ENCODE measurements at places on chromosomes 4 and X.

DNA sequence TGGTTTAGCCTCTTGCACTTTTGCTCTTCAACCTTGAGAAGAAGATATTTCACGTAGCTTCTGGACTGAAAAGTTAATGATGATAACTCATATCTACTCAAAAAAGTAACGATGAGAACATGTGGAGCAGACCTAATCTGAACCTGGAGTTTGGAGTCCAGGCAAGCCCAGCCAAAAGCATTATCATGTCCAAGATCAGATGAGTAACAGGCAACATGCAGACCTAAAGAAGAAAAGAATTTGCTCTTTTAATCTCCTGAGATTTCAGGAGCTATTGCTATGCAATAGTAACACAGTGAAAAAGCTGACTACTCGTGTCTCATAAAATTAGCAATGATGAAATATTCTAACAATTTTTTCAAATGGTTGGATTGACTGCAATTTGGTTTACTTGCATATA is 21.8 kb upstream of the PPA2 start:
- DNase-seq: no peak

GRCh38 chr4:55175779-55176231 is 50.4 kb upstream of the KDR start:
- DNase-seq: peak; percentile 73

DNA sequence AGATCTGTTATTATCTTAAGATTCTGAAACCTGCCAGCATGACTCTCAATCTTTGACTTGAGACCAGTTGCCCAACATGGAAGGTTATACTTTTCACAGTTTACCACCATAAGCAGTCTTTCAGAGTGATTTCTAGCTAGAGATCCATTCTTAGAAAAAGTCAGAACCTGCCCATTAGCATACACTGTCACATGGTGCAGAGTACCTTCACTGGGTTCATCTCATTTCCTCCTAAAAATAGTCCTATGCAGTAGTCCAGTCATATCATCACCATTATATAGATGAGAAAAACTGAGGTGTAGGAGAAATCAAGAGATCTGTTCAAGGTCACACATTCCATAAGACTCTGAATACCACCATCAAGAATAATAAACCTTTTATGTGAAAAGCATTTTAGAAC is 153.6 kb downstream of the AR start:
- no peak for DNase-seq

DNA sequence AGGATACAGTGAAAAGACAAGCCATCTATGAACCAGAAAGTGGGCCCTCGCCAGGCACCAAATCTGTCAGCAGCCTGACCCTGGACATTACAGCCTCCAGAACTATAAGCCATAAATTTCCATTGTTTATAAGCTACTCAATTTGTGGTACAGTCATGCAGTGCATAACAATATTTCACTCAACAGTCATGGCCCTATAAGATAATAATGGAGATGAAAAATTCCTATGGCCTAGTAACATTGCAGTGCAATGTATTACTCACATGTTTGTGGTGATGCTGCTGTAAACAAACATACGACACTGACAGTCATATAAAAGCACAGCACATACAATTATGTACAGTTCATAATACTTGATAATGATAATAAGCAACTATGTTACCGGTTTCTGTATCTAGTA is 17.1 kb upstream of the TLR1 start:
- no peak for DNase-seq

DNA sequence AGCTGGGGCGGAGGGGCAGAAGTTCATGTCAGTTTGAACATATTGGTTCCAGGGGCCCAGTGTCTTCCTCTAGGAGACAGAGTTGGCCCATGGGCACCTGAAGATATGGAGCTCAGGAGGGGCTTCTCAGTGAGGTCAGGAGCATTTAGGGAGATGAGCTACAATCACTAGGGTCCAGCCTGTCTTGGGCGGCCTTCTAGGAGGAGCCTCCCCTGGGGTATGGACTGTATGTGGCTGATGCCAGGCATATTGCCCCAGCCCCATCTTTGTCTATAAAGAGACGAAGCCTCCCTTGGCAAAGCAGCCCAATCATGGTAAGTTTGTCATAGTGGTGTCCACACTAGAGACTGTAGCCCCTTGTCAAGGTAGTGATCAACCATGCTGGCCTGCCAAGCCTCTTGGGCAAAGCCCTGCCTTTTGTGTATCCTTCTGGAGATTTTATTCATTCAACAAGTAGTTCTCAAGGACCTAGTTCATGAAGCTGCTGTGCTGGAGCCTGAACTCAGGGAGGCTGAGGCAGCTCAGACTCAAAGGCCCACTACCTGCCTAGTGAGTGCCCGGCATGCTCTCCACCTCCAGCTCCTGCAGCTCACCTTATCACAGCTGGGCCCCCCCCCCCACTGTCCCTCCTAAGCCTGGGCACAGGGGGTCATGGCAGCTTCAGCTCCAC is 5.4 kb upstream of the CNGA2 start:
- no peak for DNase-seq

GRCh38 chr4:48193921-48194468 is 59.9 kb upstream of the TXK start:
- no peak for DNase-seq

GRCh38 chr4:138405934-138406567 is 163.9 kb upstream of the SLC7A11 start:
- no peak for DNase-seq

- DNase-seq: peak; percentile 78
Observed at GRCh38 chrX:2690856-2691542, at the start of gene CD99. CD99 (plus strand) TSS chrX:2691295; CDS start chrX:2691361, 66 bp downstream.

DNA sequence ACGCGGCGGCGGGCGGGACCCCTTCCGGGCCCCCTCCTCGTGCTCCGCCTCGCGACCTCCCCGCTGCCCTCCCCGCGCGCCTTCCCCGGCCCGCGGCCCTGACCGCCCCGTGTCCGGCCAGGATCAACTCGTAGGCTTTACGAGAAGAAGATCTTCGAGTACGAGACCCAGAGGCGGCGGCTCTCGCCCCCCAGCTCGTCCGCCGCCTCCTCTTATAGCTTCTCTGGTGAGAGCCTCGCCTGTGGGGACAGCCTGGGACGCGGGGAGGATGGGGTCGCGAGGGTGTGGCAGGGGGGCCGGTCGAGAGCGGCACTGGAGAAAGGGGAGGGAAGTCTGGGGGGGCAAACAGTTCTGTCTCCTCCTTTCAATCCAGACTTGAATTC is 465 bp downstream of the EMD start:
- no peak for DNase-seq

GRCh38 chrX:93741811-93742210 is 67.8 kb downstream of the FAM133A start:
- DNase-seq: no peak

GRCh38 chrX:152926923-152927322 is 29.1 kb downstream of the ZNF185 start:
- DNase-seq: no peak

- no peak for DNase-seq
Observed at GRCh38 chr4:150038335-150039076, 39.7 kb upstream of the DCLK2 start.

- DNase-seq: no peak
Observed at GRCh38 chr4:20813700-20814099, 113.4 kb downstream of the PACRGL start.

- no peak for DNase-seq
Observed at GRCh38 chrX:142040906-142041305, 137.2 kb downstream of the MAGEC1 start.

GRCh38 chrX:22276781-22277180 is 4.1 kb downstream of the CBLL2 start:
- no peak for DNase-seq

DNA sequence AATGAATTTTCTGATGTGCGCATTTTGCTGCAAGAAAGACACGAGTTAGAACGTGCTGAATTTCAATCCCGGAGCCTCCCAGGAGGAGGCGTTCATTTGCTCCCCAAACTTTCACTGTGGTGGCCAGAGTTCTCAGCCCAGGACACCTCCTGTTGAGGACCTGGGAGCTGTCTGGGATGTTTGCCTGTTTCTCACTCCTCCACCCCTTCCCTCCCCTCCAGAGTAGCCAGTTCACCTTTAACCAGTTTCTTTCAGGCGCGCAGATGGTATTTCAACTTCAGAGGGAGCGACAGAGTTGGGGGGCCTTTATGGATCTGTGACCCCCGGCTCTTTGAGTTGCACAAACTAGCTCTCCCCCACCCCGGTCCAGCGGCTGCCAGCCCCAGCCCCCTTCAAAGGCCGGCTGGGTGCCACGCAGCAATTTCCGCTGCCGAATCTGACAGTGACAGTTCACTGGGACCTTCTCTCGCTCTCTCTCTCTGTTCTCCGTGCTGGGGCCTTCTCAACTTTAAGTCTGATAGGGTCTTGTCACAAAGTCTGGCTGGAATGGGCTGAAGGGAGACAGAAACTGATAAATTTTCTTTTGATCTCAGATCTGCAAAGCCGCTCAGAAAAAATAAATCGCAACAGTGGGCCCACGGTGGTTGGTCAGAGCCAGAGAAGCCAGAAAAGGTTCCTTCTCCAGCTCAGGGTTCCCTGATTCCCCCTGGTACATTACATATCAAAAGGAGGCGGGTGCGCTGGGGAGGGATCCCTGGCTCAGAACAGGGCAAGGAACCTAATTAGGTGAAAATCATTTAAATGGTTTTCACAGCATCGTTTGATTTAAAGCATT is 100.0 kb upstream of the STX18 start:
- DNase-seq: no peak

DNA sequence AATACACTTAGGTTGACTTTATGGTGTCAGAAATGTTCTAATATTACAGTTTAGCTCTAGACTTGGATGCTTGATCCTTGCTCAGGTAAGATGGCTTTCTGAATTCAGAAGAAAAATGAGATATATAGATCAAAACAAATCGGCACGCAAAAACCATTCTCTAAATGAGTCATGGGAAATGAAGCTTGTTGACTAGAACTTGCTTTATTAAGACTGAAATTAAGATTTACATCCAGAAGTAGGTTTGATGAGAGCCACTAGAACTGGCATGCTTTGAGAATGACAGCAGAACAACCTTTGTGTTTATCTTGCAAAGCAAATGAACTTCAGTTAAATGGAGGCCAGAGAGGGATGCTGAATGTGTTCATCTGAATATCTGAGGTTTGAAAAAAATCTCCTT is 304.9 kb upstream of the KLF3 start:
- no peak for DNase-seq

GRCh38 chr4:168321006-168321405 is 2.5 kb upstream of the DDX60 start:
- no peak for DNase-seq

DNA sequence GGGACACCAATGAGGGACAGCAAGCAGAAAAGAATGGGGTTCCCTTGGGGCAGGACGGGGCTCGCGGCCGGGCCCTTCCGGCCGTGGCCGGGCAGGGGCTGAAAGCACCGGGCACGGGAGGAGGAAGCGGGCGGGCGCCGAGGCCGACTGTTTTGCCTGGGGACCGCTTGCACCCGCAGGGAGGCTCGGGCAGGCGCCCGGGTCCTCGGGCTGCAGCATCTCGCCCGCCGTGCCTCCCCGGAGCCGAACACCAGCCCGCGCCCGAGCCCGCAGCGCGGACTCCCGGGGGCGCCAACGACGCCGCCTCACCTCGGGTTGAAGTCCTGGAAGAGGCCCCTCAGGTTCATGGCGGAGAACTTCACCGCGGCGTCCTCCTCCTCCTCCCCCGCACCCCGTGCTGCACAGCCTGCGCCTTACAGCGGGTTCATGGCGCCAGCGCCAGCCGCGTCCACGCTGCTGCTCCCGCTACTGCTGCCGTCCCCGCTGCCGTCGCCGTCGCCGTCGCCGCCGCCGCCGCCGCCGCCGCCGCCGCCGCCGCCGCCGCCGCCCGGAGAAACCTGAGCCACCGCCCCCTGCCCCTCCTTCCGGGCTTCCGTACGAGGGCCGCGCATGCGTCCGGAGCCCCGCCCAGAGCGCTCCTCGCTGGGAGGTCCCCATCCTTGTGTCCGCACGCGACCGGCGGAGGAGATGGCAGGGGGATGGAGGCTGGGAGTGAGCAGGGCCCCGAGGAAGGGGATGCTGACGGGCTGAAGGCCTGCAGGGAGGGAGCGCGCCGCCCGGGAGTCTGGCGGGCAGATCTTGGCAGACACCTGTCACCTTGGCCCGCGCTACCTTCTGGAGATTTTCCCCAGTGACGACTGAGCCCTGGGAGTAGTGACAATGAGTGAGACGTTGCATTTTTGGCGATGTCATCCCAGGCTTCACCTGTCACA is at the start of gene TMEM185A:
Gene TMEM185A, minus strand, starts transcription at position 559 of the 932 bp plus-strand sequence. Its CDS starts 212 bp downstream, at position 347.
- peak; percentile 53 for DNase-seq

GRCh38 chr4:158938220-158939044 is 164.4 kb upstream of the RAPGEF2 start:
- DNase-seq: no peak

- peak; percentile 36 for DNase-seq
Observed at GRCh38 chrX:107718156-107718621, 57.4 kb downstream of the TSC22D3 start.

DNA sequence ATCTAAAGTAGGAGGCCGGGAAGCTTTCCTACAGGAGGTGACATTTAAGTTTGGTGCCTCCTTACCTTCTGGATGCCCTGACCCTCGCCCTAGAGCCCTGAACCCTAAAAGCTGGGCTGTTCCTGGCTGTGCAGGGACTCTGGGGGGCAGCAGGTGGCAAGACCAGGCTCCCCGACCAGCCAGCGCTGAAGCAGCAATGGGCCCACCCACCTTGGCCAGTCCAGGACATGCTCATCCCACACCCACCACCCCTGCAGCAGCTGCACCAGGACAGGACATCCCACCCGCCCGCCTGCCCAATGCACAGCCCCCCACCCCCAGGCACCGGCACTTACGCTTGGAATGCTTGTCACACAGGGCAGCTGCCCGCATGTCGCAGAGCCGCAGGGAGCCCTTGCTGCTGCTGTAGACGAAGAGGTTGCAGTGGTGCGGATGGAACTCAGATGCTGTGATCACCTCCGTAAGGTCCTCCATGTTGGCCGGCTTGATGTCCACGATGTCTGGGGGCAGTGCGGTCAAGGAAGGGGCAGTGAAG is 77.9 kb downstream of the WFS1 start:
- no peak for DNase-seq

DNA sequence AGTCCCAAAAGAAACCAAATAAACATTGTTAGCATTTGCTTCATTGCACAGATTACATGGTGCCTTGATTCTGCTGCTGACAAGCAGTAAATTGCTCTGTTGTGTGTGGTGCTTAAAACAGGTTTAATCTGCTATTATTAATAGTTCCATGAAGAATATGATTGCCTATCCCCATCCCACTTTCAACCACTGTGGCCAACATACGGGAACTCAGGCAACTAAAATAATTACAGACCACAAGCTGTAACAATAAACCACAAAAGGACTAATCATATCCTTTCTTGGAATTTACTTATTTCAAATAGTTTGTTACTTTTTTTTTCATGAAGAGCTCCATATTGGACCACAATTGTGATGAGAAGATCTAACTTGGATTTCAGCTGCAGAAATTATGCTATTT is 131.5 kb downstream of the PACRGL start:
- DNase-seq: no peak

DNA sequence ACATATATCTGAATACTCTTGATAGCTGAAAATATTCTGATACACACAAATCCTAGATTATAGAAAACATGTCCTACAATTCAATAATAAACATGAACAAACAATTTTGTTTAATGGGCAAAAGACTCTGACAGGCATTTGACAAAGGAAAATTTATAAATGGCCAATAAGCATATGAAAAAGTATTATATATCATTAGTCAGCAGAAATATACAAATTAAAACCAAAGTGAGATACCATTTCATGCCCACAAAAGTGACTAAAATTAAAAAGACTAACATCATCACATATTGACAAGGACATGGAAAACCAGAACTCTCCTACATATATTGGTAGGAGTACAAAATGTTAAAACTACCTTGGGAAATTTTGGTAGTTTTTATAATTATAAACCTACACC is 2.7 kb upstream of the MAPK10 start:
- DNase-seq: no peak
